ENCODE measurements at places on chromosomes 6 and 20.

DNA sequence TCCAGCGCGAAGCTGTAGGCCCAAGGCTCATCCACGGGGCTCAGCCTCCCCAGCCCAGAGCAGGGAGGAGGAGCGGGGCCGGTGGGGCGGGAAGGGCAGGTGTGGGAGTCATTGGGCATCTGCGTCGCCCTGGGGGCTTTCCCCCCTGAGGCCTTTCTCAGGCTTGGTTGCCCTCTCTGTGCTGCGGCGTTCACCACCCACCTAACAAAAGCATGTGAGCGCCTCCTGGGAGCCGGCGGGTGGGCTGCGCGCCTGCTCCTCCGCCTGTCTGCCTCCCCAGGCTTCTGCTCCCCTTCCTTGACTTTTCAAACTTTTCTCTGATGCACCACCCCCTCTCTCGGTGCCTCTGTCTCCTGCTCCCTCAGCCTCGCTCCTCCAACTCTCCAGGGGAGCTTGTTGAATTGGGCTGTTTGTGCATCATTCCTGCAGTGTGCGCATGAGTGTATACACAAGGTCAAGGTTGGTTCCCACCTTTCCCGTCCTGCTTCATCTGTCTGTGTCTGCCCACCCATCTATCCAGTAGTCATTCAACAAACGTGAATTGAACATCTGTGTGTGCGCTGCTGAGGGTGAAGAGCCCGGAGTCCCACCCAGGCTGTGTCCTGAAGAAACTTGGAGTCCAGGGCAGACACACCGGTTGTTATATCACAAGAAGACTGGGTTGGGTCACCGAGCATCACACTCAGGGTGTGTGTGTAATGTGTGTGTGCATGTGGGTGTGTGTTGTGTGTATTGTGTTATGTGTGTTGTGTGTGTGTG, 82.4 kb upstream of the NNAT start:
- DNase-seq = no peak

GRCh38 chr6:140541288-140541687, 1166.8 kb upstream of the CITED2 start:
- no peak for DNase-seq

- no peak for DNase-seq
Observed at GRCh38 chr6:19836799-19837510, at the start of gene ID4. Gene ID4, plus strand, starts transcription at chr6:19837370. Its CDS starts 385 bp downstream, at chr6:19837755.

DNA sequence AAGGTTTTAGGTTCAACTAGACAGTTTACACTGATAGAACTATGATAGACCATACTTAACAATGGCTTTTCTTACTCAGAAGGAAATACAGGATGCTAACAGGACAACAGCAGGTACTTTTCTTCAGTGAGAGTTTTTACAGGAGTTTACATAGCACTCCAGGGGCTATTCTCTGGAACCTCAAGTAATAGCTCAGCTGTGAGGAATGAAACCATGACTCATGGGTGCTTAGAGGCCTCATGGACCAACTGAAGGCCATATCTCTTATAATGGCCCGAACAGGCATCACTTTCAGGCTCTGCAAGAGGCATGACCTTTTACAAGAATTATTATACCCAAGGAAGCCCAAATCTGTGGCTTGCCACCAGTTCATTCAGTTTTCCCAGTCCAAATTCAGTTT, 31.8 kb downstream of the TREML1 start:
- no peak for DNase-seq

- DNase-seq = no peak
Observed at GRCh38 chr6:140494321-140495108, 1120.1 kb upstream of the CITED2 start.

DNA sequence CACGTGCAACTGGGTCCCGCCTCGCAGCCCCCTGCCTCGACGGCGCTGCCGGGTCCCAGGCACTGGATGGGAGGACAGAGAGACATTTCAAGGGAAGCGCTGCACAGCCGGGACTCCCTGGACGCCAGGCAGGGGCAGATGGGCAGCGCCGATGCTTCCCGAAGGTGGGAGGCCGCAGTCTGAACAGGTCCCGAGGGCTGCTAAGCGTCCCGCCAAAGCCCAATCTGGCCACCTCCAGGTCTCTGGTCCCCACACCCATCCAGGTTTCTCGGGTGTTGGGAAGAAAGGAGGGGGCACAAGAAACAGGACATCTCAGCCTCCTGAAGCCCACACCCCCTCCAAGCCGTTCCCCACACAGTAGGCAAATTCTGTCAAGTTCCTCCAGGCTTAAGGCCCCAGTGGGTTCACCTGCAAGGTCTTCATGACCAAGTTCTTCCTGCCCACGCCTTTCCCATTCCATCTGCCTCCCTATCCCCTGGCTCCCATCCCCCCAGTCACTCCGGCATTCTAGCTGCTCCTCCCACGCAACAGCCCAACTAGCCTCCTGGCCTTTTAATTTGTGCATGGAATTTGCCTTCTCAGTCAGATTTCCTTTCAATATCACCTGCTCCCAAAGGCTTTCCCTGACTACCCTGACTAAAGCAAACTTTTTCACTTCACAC, 5.4 kb upstream of the CPXM1 start:
- DNase-seq = no peak

DNA sequence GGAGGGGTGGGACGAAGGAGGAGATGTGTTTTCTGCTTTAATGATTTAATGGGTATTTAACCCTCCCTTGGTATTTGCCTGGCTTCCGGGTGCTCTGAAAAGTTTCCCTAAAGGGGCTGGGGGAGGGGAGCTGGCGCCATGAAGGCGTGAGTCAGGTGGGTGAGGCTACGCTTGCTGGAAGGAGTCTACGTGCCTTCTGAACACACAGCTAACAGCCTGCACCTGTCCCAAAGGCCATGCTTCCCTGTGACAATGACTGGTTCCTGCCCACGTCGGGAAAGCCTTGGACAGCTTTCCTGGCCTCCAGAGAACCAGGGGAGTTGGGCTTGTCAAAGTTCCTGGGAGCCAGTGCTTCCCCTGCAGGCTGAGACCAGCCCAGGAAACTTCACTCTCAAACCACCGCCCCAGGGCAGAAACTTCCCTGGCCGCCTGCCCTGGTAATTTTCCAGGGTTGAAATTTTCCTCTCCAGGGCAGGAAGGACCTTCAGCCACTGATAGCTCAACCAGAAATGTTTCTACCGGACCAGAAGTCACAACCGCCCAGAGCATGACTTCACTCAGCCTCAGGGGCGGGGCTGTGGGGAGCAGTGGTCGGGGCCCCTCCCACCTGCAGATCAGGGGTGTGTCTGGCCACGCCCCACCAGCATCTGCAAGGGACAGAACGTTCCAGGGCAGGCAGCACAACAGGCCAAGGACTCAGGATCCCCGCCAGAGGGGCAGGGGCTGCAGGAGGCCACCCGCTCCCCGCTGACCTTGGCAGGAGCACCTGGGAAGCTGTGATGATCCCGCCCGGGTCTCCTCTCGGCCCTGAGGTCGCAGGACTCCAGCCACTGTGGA, 18.6 kb upstream of the SLCO4A1 start:
- DNase-seq = peak; percentile 65

GRCh38 chr6:81816380-81816779, 63.9 kb upstream of the TENT5A start:
- no peak for DNase-seq

DNA sequence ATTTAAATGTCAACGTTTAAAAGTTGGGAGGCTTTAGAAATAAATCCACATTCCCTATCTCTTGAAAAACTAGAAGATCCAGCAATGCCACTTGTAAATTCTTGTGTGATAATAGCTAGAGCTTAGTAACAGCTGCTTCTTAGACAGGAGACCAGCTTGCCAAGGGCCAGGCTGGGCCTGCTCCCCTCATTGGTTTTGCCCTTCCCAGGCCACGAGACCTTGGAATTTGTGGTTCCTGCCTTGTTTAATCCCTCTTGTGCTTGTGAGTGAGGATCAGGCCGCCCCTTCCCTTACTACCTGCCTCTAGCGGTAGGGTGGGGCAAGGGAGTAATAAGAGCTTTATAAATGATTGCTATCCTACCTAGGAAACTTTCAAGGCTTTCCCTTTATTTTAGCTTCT, 363.5 kb downstream of the SYNE1 start:
- DNase-seq = no peak

GRCh38 chr6:34930221-34930620, 41.2 kb downstream of the ANKS1A start:
- DNase-seq = no peak

- DNase-seq = peak; percentile 52
Observed at GRCh38 chr6:37210313-37210968, 40.5 kb downstream of the PIM1 start.

DNA sequence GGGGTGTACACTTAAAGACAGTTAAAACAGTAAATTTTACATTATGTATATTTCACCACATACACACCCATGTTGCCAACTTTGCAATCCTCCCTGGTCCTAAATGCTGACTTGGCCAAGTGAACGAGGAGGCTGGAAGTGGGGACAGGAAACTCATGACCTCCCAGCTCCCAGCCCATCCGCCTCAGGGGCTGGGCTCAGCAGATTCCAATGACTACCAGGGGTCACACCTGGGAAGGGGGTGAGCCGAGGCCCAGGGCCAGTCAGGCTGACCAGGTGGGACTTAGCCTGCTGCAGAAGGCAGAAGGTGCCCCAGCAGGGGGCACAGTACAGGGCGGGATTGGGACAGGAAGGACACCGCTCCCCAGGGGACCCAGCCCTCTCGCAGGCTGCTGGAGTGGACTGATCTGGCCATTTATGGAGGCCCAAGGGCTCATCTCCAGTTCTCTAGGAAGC, 2.4 kb downstream of the SIGLEC1 start:
- DNase-seq = no peak

- no peak for DNase-seq
Observed at GRCh38 chr6:150032598-150032997, 7.3 kb upstream of the RAET1L start.

GRCh38 chr6:141467881-141468280, 664.8 kb upstream of the GJE1 start:
- no peak for DNase-seq

GRCh38 chr20:43096126-43096930, 93.4 kb downstream of the PTPRT start:
- DNase-seq = no peak

DNA sequence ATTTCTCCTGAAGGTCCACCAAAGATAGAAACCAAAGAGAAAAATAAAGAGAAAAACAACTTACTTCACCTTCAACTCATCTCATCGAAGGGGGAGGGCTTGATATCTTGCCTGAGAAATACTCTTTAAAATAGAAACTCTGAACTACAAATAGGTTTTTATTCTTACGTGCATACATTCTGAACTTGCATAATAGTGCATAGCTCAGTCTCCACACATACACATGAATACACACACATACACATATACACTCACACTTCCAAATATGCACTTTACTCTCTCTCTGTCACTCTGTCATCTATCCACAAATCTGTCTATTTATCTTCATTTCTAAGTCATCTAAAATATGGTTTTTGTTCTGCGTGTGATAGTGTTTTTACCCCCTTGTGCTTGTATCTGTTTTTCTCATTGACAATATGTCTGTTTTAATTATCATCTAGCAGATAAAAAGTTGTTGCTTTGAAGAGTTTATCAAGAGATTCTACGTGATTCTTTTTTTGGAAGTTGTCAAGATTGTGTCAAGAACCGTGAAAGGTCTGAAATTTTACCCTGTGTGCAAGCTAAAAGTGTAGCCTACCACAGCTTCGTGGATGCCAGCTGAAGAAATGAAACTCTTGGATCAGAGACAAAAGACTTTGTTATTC, 468.8 kb downstream of the EPM2A start:
- no peak for DNase-seq

- no peak for DNase-seq
Observed at GRCh38 chr6:31775184-31775583, 1.9 kb downstream of the VWA7 start.

DNA sequence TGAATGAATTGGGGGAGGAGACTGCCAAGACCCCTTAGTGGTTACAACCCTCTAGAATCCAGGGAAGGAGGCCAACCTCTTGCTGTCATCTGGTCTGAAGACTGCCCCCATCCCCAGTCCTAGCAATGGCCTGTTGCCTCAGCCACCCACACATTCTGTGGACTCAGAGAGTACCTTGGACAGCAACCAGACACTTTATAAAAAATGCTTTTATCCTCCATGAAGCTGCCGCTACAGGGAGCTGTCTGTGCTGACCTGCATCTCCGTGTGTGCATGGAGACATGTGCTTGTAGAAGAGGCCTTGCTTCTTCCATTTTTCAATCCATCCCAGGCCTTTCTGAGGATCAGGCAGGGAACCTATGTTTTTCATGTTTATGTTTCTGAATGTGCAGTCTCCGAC, 15.2 kb downstream of the CDH22 start:
- no peak for DNase-seq

DNA sequence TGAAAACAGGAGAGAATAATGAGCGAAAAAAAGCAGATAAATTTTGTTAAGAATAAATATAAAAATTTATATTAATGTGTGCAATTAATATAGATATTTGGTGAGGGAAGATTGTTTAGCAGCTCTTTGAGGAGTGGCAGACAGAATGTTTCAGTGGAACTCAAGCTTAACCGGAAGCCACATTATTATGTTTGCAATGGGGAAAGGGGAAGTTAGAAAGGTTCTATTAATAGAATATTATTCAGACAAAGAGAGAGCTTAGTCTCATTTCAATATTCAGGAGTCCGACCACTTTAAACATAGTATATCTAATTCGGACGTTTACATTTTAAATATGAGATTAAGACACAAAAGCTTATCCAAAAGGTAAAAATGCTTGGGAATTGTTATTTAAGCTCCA, 81.6 kb upstream of the KHDRBS2 start:
- no peak for DNase-seq

DNA sequence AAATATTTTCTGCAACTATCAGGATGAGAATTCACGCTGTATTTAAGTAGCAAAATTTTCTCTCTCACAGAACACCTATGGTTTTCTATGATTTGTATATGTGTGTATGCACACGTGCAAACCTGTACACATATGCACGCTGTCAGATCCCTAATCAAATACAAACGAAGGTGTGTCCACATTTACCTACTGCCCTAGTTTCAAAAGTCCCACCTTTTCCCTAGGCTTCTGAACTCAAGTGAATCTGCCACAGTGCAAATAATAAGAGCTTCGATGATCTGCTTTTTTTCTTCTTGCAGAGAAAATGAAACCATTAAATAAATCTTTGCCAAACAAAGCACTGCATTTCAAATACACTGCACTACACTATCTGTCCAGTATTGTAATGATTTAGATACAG, 6.5 kb downstream of the HIVEP2 start:
- DNase-seq = no peak

GRCh38 chr6:56850626-56851025, 104.3 kb upstream of the BEND6 start:
- no peak for DNase-seq

- no peak for DNase-seq
Observed at GRCh38 chr6:31771992-31772358, 5.2 kb downstream of the VWA7 start.
